ENCODE measurements at places on chromosomes 4 and X.

DNA sequence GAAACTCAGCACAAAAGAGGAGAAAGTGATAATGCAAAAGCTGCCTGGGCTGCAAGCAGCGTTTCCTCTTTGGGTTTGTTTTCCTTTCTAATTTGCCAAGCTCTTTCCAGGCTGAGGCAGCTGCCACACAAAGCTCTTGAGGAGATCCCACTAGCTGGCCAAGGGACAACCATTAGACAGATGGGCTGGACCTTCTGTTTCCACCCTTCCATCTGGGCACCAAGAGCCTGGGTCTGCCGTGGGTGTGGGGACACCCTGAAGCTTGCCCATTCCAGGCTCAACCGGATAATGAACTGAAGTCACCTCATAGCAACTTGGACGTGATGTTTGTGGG is 194.6 kb upstream of the C1QTNF7 start:
- DNase-seq: peak; percentile 2

GRCh38 chr4:166493924-166494345 is 620.9 kb downstream of the TLL1 start:
- no peak for DNase-seq

GRCh38 chrX:108268434-108269080 is 169.7 kb downstream of the COL4A6 start:
- no peak for DNase-seq

DNA sequence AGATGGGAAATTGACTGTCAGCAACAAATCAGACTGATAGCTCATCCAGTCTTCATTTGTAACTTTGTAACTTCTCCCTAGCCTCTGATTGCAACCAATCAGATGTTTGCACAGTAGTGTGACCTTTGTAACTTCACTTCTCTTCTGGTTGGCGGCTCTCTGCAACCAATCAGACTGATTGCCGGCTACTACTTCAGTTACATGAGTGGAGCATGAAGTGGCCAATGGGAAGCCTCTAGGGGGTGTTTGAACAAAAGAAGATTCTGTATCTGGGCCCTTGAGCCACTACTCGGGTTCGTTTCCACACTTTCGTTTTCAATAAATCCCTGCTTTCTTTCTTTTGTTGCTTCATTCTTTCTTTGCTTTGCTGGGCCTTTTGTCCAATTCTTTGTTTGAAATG is 1285.8 kb downstream of the TECRL start:
- DNase-seq: no peak

DNA sequence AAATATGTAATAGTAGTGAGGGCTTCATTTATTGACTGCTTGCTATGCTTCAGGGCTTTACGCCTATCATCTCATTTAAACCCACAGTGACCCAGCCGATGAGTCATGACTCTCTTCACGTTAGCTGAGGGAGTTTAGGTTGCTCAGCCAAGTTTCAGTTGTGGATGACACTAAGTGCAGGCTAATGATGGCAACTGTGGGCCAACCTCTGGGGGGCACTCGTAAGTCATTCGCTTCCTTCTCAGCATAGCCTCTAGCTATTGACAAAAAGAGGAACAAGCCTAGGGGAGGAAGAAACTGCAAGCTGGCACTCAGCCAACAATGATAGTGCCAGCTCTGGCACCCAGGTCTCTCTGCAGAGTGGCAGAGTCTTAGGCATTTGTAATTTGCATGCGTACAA is 325.0 kb downstream of the ARHGAP10 start:
- DNase-seq: peak; percentile 82

DNA sequence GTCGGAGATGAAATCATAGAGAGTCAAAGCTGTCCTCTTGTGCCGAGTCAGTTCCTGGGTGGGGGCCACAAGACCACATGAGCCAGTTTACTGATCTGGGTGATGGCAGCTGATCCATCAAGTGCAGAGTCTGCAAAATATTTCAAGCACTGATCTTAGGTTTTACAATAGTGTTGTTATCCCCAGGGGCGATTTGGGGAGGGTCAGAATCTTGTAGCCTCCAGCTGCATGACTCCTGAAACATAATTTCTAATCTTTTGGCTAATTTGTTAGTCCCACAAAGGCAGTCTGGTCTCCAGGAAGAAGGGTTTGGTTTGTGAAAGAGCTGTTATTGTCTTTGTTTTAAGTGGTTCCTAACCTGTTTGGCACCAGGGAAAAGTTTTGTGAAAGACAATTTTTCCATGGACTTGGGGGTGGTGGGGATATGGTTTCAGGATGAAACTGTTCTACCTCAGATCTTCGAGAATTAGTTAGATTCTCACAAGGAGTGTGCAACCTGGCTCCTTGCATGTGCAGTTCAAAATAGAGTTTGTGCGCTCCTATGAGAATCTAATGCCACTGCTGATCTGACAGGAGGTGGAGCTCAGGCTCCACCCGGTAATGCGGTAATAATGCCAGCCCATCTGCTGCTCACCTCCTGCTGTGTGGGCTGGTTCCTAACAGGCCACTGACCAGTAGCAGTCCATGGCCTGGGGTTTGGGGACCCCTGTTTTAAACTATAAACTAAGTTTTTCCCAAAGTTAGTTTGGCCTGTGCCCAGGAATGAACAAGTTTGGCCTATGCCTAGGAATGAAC is 29.2 kb downstream of the METAP1 start:
- DNase-seq: peak; percentile 7

DNA sequence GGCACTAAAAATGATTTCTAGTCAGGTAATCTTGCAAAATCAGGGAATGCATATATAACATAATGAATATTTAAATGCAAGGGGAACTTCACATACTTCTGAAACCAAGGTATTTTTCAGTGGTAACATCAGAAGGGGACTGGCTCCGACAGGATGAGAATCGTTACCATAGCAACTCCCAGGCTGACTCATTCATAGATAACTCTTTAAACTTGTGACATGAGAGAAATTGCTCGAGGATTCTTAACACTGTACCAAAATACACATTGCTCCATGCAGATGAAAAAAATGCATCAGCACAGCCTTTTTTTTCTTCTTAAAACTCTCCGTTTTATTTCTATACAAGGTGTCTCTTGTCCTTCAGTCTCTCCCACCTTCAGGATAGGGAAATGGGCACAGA is 114.3 kb downstream of the GABRB1 start:
- no peak for DNase-seq

GRCh38 chr4:180356766-180357165 is 1886.4 kb upstream of the TENM3 start:
- DNase-seq: no peak

GRCh38 chr4:139973616-139974015 is 180.4 kb downstream of the MAML3 start:
- no peak for DNase-seq

- no peak for DNase-seq
Observed at GRCh38 chrX:2500091-2500802, 529 bp downstream of the DHRSX start.

DNA sequence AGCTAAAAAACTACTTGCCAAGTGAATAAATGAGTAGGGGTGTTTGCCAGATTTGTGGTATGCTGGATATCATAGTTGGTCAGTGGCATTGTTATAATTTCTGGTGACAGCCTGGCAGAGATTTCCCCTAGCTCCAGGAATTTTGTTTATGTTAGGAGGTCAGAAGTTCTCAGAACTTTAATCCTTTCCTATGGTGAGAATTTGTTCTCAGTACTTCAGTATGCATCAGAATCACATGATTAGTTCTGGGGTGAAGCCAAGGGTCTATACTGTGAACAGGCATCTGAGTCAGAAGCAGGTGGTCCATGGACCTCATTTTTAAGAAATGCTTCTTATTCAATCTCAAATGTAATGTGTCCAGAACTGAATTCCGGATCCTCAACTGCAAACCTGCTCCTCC is 10.5 kb downstream of the RASSF6 start:
- no peak for DNase-seq
